ENCODE measurements at places on chromosomes 1 and 21.
A peak's percentile ranks its signal among the peaks of the same experiment; 100 is the strongest.

DNA sequence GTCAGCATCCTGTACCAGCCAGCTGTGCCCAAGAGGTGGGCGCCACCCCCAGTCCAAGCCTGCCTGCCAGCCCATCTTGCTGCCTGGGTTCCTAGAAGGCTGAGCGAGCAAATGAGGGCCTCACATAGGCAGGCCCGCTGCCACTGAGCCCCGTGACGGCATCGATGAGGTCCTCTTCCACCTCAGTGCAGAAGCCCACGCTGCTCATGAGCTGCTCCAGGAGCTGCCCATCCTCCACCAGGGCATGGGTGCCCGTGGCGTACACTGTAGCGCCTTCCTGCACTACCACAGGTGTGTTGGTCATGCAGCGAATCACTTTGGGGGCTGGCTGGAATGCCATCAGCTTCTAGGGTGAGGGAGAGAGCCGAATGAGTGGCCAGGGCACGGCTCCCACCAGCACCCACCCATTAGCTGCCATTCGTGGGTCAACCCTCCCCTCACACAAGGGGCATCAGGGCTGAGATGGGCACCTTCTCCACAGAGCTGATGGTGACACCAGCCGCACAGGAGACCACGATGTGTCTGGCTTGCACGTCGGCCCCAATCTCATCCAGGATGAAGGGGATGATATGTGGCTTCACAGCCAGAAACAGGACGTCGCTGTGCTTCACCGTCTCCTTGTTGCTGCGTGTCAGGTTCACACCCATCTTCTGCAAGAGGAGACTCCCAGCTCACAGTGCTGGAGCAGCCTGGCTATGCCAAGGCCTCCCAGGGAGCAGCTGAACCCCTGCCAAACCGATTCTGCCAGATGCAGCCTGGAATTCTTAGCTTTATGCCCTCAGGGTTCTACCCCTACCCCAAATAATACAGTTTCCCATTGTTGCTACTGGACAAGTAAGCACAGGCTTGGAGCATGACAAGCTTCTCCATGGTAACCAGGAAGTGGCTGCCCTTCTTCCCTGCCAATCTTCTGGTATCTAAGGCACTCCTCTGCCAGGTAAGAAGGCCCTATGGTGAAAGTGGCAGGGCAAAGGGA is 2.0 kb downstream of the PYCR2 start:
- no peak for DNase-seq

- DNase-seq, result peak; percentile 23
Observed at GRCh38 chr1:20440785-20441200, 45.2 kb downstream of the CAMK2N1 start.

- no peak for DNase-seq
Observed at GRCh38 chr1:243550276-243550675, 294.4 kb downstream of the SDCCAG8 start.

DNA sequence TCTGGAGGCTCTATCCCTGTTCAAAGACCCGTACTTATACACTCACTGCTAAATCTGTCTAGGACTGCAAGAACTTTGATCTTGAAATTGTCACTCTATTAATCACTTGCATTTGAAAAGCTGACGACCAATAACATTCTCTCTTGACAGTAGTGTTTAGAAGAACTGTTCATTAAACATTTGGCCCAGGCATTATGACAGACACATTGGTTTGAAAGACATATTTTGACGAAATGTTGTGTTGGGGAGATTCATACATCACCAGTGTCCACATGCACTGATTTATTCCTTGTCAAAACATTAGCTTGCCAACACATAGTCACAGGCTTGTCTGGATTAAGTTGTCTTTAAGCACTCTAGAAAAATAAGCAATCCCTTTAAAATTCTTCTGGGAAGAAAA is 951.3 kb downstream of the ADGRL2 start:
- no peak for DNase-seq

- no peak for DNase-seq
Observed at GRCh38 chr21:45974073-45975019, 7.2 kb upstream of the COL6A1 start.

GRCh38 chr21:24023402-24023801 is 1583.9 kb downstream of the MRPL39 start:
- no peak for DNase-seq

DNA sequence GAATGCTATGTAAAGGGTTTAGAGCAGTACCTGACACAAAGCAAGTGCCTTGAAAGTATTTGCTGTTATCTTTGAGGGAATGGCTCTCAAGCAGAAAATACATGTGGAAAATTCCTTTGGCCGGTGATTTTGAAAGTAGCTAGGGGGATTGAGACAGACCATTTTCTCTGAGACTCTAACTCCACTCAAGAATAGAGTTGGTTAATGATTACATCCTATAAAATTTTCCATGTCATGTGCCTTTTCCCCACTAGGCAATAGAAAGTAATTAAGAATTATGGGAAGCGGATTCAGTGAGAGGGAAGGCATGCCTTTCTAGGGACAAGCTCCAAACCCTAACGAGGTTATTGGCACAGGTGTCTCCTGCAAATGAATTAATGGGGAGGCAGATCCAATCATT is 276.0 kb downstream of the GPATCH2 start:
- DNase-seq, result no peak

DNA sequence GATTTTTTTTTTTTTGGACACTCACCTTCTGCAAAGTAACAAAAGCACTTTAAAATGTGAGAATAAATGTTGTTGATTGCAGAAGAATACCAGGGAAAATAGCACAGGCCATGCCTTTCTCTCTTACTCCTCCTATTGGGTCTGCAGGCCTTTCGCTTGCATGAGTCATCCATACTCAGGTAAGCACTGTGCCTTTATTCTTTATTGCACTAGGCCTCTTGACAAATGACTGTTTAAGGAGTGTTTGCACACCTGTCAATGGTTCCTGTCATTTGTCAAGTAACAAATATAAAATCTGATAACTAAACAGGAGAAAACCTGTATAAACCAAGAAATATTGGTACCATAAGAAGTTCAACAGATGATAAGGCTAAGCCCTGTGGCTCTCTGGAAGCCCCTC is 106.5 kb downstream of the RGS7 start:
- DNase-seq, result no peak

DNA sequence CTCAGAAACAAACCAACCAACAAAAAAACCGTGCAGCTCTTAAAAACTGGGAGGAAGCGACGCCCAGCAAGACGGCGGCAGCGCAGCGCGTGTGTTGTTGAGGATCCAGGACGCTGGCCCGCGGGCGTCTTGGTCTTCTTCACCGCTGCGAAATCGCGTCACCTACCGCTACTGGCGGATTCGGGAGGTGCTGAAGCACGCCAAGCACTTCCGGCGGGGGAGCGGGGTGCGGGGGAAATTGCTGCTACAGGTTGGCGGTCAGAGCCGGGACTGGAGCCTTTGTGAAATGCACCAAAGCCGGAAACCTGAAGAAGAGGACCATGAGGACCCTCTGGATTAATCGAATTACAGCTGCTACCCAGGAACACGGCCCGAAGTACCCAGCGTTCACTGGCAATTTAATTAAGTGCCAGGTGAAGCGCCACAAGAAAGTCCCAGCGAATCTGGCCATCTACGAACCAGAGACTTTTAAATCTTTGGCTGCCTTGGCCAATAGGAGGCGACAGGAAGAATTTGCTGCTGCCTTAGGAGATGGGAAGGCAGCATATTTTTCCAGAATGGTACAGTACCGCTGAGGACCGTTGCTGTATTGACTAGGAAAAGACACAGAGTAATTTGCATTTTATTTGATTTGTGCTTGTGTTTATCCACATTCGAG is 11.9 kb upstream of the RIPPLY3 start:
- peak; percentile 19 for DNase-seq

- no peak for DNase-seq
Observed at GRCh38 chr1:46492871-46493270, 3.2 kb downstream of the DMBX1 start.

- no peak for DNase-seq
Observed at GRCh38 chr1:245822996-245823395, 668.2 kb downstream of the KIF26B start.

DNA sequence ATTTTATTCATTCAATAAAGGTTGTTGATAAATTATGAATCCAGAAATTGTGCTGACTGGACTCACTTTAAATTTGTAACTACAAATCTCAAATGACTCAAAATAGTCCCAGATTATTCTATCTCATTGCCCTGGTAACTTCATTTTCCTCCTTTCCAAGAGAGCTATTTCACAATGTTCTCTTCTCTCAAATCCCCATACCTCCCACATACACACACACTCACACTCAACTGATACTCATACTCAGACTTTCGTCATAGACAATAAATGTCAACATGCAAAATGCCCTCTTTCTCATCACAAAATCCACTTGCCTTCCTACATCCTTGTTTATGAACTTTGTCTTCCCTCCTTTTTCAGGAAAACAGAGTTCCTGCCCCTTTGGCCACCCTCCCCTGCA is 33.3 kb downstream of the EXTL2 start:
- no peak for DNase-seq

DNA sequence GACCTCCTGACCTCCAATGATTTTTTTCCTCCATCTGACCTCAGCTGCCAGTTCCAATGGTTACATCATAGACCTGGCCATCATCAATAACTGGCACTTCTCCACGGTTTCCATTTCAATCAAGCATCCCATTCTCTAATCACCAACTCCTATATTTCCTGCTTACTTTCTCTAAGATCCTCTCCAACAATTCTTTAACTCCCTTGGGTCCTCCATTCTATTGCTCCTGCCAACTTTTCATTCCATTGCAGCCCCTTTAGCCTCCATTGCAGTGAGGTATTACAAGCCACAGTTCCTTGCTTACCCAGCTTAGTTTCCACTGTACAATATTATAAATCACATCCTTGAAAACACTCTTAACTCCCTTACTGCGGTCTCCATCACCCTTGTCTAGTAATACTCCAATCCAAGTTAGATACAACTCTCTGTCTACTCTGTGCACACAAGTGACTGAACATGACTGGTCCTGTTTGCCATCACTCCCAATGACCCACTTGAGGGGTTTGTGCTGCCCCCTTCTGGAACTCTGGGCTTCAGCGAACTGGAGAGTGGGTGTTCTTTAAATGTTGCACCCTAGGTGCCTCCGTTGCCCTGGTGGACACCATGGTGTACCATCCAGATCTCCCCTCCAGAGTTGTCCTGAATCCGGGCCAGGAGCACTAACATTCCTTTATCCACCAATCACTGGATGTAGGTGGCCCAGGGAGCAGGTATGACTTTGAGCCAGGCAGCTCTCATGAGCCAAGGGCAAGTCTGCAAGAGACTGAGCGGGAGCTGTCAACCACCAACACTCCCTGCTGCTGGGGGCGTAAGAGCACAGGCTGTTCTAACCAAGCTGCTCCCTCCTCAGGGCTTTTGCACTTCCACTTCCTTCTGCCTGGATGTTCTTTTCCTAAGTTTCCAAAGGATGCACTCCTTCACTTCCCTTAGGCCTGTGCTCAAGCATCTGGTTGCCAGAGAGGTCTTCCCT is 3.7 kb upstream of the FNDC7 start:
- DNase-seq, result peak; percentile 58

DNA sequence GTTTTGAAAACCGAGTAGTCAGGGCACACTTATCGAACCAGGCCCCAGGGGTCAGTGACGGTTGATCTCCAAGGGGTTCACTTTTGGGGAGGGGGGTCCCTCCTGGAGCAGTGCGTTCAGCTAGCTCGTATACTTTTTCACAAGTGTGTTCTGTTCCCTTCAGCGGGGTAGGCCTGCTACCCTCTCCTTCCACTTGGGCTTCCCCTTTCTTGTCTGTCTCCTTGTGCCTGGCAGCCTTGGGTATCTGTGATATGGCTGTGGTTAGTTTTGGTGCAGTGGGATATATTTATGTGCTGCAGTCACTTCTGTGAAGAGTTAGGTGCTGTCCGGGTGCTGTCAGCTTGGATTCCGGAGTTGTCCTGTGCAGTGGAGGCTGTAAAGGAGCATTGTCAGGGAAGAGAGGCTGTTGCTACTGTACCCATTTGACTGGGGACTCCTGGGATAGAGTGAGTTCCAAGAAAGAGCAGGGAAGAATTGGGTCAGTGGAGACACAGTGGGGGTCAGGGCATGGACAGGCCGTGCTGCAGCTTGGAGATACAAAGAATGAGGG is 29.7 kb downstream of the ADARB1 start:
- no peak for DNase-seq

- peak; percentile 44 for DNase-seq
Observed at GRCh38 chr1:163315773-163316374, 5.9 kb upstream of the NUF2 start.

- DNase-seq, result no peak
Observed at GRCh38 chr1:157056269-157056668, 10.7 kb upstream of the ARHGEF11 start.

- no peak for DNase-seq
Observed at GRCh38 chr1:213385806-213386324, 334.8 kb downstream of the RPS6KC1 start.

DNA sequence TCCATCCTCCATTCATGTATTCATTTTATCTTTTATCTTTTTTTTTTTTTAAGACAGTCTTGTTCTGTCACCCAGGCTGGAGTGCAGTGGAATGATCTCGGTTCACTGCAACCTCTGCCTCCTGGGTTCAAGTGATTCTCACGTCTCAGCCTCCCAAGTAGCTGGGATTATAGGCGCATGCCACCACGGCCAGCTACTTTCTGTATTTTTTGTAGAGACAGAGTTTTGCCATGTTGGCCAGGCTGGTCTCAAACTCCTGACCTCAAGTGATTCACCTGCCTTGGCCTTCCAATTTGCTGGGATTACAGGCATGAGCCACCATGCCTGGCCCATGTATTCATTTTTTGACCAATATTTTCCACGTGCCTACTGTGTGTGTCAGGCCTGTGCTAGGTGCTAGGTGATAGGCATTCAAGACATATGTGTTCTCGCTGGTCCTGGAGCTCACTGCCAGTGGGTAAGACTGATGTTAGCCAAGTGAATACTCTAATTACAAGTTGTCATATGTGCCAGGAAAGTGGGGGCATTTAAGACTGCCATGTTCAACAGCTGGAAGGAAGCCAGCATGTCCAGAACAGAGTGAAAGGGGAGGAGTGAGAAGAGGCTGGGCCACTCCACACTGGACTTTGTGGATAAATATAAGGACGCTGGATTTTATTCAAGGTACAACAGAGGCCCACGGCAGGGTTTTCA is 5.3 kb upstream of the CELSR2 start:
- no peak for DNase-seq

GRCh38 chr1:246705368-246705767 is 18.8 kb upstream of the SCCPDH start:
- DNase-seq, result no peak

All from central memory CD4-positive, alpha-beta T cell (primary cell).